ENCODE measurements at places on chromosomes 7 and 10.

DNA sequence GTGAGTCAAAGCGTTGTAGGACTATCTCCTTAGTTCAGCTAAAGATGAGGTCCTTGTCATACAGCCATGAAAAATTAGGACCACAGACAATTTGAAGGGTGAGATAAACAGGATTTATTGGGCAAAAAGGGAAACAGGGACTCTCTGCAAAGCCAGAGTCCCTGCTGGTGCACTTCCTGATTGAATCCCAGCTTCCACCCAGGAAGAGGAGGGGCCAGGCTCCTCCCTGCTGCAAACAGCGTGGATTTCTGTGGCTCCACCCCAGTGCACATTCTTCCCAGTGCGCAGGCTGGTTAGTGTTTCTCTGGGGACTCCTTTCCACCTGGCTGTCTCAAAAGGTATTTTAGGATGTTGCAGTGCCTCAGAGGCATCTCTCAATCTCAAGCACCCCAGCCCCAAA lies 165.4 kb upstream of the YAE1 start:
- DNase-seq: no peak

DNA sequence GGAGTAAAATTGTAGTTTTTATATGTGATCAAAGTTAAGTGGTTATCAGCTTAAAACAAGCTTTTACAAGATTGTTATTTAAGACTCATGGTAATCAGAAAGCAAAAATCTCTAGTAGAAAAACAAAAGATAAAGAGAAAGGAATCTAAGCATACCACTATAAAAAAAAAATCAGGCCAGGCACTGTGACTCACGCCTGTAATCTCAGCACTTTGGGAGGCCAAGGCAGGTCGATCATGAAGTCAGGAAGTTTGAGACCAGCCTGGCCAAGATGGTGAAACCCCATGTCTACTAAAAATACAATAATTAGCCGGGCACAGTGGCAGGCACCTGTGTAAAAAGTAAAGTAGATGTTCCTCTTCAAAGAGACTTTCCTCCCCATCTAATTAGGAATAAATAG lies 265.9 kb upstream of the NRP1 start:
- no peak for DNase-seq

DNA sequence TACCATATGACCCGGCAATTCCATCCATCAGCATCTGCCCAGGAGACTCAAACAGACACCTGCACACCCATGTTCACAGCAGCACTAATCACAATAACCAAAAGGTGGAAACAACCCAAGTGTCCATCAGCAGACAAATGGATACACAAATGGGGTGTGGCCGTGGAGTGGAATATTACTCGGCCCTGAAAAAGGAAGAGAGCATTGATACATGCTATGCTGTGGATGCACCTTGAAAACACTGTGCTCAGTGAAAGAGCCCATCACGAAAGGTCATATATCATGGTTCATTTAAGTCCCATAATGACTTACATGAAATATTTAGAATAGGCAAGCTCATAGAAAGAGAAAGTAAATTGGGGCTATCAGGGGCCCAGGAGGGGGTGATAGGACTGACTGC lies 57.5 kb upstream of the DNAAF5 start:
- DNase-seq: no peak

GRCh38 chr10:5198386-5198785 lies 1.7 kb downstream of the AKR1C4 start:
- DNase-seq: no peak

DNA sequence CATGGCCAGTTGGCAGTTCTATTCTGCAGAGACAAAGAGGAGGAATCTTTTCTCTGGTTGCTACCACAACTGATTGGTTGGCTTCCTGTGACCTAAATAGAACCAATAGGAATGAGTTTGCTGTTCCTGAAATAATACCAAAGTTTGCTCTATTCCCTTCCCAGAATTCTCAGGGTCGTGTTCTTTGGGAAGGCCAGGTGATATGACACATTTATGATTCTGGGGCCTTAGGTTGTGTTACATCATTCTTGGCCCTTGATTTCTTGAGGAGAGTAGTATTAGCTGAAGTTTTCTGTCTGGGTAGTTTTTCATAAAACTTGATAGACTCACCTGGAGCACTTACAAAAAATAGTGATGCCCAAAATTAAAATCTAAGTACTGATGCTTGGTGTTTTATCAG lies 171.9 kb downstream of the LRRC4 start:
- no peak for DNase-seq

GRCh38 chr7:20785157-20786048 lies 1.3 kb downstream of the SP8 start:
- DNase-seq: no peak

DNA sequence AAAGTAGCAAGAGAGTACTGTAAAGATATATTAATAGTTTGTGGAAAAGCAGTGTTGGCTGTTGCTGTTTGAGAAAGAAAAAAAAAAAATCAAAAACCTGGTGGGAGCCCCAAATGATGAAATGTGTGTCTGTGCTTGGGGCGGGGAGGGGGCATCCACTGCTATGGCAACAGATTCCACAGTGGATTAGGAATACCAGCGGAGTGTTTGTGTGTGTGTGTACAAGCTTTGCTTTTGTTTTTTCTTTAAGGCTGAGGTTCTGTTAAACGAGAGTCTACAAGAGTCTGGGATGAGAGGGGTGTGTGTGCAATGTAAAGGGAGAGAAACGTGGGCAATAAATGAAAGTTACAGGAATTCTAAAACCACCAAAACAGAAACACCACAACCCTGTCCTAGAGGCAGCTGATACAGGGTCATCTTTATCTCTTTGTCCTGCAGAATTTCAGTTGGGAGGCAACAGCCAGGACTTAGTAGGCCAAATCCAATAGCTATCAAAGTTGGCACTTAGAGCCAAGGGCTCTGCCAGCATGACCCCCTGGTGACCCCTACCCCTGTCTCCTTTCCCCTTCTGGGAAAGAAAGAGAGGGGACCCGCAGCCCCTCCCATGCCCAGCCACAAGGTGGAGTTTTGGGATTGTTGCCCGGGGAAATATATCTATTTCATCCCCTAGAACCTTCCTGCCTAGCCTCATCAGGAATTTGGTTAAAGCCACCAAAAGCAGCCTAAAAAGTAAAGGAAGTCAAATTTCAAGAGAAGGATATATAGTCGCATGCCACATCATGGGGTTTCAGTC lies 85.4 kb downstream of the OSBPL3 start:
- DNase-seq: no peak

DNA sequence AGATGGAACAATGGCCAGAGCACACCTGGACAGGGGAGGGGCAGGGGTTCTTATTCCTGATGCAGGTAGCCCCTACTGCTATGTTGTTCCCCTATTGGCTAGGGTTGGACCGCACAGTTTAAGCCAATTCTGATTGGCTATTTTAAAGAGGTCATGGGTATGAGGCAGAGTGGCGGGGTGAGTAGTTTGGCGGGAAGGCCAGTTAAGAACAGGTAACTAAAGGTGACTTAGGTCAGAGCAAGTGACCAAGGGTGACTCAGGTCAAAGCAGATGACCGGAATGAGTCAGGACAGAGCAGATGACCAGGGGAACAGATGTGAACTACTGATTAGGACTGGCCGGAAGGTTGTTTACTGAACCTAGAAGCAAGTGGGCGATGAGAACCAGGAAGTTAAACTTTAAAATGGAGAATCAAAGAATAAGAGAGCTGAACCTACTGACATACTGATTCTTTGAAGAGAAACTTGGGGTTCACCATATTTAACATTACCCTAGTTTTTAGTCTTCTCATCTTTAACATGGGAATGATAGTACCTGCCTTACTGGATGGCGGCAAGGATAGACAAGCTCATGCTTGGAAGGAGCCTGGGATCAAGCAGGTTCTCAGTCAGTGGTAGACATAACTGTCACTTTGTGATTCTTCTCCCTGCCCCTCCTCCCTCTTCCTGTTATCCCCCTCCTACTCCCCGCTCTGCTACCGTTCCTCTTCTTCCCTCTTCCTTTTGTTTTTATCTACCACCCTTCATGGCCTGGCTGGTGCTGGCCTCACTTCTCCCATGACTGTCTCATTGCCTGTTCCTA lies 55.0 kb downstream of the CCNY start:
- DNase-seq: no peak

- DNase-seq: no peak
These were observed 7.5 kb downstream of the AGK start for GRCh38 chr7:141558544-141559183.

DNA sequence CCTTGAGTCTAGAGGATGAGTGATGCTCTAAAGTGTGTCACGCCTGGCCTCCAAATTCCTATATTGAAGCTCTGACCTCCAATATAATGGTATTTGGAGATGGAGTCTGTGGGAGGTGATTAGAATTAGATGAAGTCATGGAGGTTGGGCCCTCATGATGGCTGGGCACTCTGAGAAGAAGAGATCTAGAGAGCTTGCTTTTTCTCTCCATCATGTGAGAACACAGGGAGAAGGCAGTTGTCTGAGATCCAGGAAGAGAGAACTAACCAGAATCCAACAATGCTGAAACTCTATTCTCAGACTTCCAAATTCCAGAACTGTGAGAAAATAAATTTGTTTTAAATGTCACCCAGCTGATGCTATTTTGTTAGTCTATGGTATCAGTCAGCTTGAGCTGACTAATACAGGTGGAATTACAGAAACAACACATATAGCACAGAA lies 15.1 kb downstream of the RNF216 start:
- peak; percentile 46 for DNase-seq

DNA sequence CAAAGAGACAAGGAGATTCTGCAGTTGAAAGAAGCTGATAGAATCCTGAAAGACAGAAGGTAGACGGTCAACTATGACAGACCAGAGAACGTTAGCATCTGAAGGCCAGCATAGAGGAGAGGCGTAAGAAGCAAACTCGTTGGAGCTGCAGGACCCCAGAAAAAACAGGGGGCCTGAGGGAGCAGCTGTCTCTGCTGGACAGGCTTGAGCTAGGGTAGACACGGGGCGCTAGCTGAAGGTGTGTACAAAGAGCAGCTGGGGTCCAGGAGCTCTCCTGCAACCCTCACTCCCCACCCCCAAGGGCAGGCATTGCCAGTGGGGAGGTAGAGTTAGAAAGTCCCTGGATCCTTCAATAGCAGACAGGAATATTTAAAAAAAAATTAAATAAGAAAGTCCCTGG lies 14.6 kb upstream of the GDI2 start:
- DNase-seq: no peak

GRCh38 chr10:17206210-17206709 lies 4.8 kb upstream of the TRDMT1 start:
- DNase-seq: peak; percentile 68

GRCh38 chr10:128036011-128036615 lies 90.1 kb downstream of the MKI67 start:
- no peak for DNase-seq

- no peak for DNase-seq
These were observed 35.1 kb downstream of the KCND2 start for GRCh38 chr7:120307991-120308545.

DNA sequence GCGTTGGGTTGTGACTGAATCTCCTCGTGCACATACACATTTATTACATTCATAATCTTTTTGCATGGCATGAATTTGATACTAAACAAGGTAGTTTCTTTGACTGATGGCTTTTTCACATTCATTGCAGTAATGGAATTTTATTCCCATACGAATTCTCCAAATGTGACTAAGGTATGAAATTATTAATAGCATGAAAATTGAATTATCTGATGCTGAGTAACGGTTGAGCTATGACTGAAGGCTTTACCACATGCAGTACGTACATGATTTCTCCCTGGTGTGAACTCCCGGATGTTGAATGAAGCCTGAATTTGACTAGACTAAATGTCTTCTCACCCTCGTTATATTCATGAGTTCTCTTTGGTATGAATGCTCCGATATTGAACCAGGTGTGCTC lies 104.4 kb upstream of the C1GALT1 start:
- no peak for DNase-seq

Measured in amniotic stem cell (primary cell).